SK-N-DZ (cell line): ENCODE measurements at places on chromosomes 5 and 9.

- DNase-seq = no peak
Measured at GRCh38 chr9:37745970-37746369, 7.6 kb upstream of the TRMT10B start.

DNA sequence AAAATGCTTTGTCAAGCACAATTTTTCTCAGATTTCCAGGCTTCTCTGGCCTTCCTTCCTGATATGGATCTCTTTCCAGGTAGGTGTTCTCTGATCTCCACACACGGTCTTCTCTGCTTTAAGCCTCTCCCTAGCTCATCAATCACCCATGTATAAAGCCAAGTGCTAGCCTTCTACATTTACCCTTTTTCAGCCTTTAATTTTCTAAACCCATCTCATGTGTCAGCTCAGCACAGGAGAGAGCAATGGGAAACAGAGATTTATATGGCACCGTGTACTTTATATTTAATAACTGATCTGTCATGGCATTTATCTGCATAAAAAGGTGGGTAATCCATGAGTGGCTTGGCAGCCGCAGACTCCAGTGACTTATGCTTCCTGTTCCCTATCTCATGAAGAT lies 495.0 kb downstream of the RASEF start:
- DNase-seq = no peak

GRCh38 chr9:5448016-5448415 lies 2.3 kb upstream of the CD274 start:
- DNase-seq = no peak

- no peak for DNase-seq
Measured at GRCh38 chr5:74638970-74639806, 1.3 kb downstream of the ENC1 start.

- DNase-seq = no peak
Measured at GRCh38 chr9:135582541-135582940, 21.0 kb downstream of the PAEP start.

- no peak for DNase-seq
Measured at GRCh38 chr5:125083981-125084380, 337.5 kb upstream of the ZNF608 start.

DNA sequence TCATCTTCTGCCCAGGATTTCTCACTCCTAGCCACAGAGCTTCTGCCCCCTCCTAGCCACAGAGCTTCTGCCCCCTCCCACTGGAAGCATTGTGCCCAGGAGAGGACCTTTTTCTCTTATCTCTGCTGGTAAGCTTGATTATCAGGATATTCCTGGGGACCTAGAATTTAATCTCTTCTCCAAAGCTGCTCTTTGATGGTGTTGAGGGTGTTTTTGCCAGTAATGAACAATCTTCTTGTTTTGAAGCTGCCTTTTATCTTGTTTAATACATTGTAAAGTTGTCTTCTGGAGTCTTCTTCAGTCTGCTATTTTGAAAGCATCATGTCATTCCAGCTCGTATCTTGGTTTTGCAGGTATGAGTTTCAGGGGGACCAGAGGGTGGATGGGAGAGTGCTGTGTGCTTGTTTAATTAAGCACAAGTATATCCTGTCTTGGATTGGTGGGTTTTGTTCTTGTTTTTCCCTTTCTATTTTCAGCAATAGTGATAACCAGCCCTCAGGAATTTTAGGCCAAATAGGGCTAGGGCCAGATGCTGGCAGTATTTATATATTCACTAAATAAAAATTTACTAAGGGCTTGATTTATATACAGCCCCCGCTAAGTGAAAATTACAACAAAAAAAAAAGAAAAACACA lies 214.0 kb upstream of the DMRT1 start:
- no peak for DNase-seq

- DNase-seq = no peak
Measured at GRCh38 chr5:40405230-40405629, 274.5 kb upstream of the PTGER4 start.

- no peak for DNase-seq
Measured at GRCh38 chr9:99365233-99365980, 143.3 kb downstream of the SEC61B start.

DNA sequence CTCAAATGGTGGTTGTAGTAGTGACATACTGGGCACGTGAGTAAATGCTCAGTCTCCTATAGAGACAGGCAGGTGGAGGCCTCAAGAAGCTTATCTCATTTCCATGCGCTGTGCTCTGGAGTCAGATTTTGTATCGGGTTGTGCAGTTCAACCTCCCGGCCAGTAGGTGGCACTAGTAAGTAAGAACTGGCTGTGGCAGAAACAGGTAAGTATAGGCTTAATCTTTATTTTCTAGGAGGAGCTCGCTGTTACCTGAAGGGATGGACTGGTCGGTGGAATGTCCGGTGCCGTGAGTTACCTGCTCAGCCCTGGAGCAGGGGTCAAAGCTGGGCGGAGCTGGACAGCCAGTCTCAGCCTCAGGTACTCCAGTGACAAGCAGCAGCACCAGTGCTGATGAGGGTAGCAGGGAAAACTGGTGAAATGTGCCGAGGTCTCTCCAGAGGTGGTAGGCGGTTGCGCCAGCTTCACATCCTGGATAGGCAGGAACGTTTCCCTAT lies 880.1 kb upstream of the SEMA6A start:
- peak; percentile 14 for DNase-seq

GRCh38 chr5:6206501-6206900 lies 171.8 kb downstream of the MED10 start:
- no peak for DNase-seq

GRCh38 chr9:34665067-34665380 lies 2.6 kb upstream of the CCL27 start:
- DNase-seq = no peak

DNA sequence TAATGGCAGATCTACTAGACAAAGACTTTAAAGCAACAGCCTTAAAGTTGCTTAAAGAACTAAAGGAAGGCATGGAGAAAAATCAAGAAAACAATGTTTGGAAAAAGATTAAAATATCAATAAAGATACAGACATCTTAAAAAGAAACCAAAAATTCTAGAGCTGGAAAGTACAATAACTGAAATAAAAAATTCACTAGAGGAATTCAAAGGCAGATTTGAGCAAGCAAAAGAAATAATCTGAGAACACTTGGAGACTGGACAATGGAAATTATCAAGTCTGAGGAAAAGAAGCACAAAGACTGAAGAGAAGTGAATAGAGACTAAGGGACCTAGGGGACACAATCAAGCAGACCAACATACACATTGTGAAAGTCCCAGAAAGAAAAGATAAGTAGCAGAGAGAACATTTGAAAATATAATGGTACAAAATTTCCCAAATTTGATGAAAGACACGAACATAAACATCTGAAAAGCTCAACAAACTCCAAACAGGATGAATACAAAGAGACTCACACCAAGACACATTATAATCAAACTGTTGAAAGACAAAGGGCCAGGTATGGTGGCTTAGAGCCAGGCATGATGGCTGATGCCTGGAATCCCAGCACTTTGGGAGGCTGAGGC lies 26.3 kb downstream of the SIL1 start:
- DNase-seq = no peak

GRCh38 chr5:110880413-110880812 lies 141.6 kb downstream of the SLC25A46 start:
- DNase-seq = no peak

DNA sequence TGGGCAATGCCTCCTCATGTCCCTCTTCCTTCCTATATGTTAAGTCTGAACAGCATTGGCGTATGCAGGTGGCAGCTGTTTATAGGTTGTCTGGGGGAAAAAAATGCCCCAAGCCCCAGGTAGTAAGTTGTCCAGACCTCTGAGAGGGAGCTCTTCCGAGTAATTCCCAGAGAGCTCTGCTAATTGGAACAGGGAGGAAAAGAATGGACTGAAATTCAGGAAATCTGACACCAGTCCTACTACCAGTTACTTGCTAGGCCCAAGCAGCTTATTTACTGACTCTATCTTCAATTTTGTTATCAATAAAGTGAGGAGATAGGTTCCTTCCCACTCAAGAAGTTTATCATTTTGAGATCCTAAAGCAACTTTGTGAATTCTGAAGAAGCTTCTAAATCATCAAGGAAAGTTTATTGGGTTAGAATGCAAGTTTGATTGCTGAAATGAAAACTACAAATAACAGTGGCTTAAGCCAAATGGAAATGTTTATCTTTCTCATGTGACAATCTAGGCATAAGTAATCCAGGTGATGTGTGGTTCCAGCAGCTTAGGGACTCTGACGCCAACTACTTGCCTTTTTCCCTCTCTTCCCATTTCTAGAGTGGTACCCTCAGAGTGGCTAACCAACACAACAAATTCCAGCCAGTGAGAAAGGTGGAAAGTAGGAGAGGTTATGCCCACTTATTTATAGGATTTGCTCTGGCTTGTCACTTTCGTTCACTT lies 5.6 kb downstream of the STK32A start:
- no peak for DNase-seq

DNA sequence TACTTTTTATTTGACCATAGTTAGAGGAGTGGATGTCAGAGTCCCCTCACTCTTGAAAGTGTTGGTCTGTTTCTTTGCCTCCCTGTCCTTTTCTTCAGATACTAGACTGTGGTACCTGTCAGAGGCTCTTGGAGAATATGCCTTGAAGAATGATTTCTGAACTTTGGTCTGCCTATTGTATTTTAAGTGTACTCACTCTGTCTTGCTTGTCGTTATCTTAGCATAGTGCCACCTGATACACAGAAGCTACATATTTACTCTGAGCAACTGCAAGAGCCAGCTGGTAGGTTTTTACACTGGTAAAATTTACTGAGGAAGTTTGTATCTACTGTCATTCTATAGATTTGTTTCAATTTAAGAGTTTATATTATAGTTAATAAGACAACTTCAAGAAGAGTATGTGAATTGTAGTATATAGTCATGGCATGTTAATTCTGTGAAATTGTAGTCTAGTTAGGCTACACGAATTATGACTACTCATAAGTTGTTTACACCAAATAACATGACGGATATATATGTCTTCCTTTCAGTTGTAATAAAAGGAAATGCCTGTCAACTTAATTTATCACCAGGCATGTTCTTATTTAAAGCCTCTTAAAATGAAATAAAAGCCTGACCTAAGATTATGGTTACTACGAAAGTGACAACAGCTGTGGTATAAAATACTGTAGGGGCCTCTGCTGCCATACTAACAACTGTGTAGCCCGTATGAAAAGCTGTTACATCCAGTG lies 201.7 kb downstream of the KDM4C start:
- no peak for DNase-seq

GRCh38 chr9:100394816-100395215 lies 32.1 kb upstream of the MSANTD3 start:
- DNase-seq = no peak

GRCh38 chr5:159395202-159395601 lies 64.9 kb upstream of the IL12B start:
- DNase-seq = no peak

GRCh38 chr5:132298298-132299212 lies 4.4 kb downstream of the SLC22A4 start:
- DNase-seq = no peak

DNA sequence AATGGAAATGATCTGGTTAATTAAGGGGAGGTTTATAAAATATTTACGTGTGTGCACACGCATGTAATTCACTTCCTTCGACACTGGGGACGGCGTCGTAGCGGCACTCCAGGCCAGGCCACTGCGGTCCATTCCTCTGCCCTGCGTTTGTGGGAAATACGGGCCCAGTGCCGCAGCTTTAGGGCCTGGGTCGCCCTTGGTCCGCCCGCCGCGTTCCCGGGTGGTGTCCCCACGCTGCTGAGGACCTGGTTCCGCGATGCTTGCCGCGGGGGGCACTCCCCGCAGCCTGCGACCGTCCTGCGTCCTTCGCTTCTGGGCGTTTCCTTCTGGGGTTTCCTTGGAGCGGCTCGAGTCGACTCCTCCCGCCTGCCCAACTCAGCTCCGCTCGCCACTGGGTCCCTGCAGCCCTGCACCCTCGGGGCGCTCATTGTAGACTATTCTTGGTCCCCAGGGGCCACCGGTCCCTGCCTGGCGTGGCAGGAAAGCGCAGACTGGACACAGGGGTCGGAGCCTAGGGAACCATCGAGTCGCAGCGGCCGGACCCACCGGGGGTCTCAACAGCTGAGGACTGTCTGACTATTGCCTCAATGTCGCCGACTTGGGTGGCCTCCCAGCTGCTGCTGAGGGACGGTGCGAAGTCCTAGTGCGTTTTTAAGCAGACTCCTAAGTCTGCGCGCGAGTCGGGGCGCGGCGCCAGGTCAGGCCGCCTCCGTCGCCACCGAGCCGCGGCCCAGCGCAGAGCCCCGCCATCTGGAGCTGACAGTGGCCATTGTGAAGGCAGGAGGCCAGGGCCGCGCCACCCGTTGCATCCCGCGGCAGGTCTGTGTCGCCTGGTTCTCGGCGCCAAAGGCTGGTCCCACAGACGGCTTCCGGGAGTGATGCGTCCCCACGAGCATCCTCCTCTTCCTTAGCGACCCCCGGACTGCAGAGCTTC lies 4.4 kb upstream of the IRX1 start:
- no peak for DNase-seq

DNA sequence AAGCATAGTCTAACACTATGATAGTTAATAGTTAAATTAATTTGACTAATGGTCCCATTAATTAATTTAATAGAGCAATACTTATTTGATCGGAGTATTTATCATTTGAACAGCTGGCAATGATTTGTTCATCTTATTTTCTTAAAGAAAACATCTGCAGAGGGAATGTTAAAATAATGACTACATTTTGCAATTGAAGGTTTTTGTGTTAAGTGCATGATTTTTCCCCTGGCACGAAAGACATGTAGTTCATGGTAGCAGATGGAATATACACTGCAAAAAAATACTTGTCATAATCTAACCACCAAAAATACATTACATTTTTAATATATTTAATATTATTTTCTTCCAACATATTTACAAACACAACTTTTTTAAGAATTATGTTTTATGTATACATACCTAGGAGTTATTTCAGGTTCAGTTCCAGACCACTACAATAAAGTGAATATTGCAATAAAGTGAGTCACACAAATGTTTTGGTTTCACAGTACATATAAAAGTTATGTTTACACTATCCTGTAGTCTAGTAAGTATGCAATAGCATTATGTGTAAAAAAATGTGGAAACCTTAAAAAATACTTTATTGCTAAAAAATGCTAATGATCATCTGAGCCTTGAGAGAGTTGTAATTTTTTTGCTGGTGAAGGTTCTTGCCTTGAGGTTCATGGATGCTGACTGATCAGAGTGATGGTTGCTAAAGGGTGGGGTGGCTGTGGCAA lies 292.6 kb upstream of the DAB2 start:
- no peak for DNase-seq

DNA sequence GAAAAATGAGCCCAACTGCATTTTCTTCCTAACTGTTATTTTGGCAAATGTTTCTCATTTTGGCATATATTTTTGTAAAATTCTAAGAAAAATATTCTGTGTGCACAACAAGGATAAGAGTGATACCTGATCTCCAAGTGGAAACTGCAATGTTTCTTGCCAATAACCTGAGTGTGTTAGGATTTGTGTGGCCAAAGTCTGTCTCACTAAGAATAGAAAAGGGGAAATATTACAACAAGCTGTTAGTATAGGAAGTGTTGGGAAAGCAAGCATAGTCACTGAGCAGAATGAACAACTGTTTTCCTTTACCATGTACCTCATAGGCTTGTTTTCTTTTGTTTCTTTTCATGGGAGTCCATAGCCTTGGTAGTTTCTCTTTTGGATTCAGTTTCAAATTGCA lies 624.2 kb downstream of the MTRR start:
- DNase-seq = no peak

- DNase-seq = no peak
Measured at GRCh38 chr9:8826281-8826680, 1026.7 kb upstream of the DMAC1 start.

GRCh38 chr5:125149110-125149509 lies 402.7 kb upstream of the ZNF608 start:
- no peak for DNase-seq
